ENCODE measurements at places on chromosomes 16 and 17.
A peak's percentile ranks its signal among the peaks of the same experiment; 100 is the strongest.

DNA sequence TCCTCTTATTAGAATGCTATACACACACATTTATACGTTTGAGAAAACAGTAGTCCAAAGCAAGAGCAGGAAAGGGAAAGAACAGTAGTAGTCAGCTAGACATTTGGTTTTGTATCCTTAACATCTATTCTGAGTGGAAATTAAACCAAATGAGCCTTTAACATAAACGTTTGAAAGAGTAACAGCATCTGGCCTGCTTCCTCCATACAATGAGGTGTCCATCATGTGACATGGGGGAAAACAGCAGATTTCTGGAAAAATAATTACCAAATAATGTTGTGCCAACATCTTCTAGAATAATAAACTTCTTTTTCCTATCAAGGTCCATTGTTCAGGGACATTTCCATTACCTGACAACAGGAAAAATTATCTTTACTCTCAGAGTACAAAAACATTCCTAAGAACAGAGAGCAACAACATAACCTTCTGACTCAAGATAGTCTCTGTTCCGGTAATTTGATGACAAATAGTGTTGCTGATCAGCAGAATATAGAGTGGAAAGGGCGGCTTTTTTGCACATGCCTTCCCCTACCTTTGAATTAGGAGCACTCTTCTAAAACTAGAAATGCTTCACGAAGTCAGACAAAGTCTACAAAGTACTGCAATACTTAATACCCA is 20.2 kb downstream of the CYTH1 start:
- no peak for DNase-seq

- DNase-seq: no peak
Observed at GRCh38 chr17:81652906-81653771, 3.2 kb downstream of the PDE6G start.

- no peak for DNase-seq
Observed at GRCh38 chr16:84295203-84295860, 654 bp downstream of the WFDC1 start.

GRCh38 chr16:73199214-73199613 is 151.3 kb upstream of the ZFHX3 start:
- no peak for DNase-seq

- no peak for DNase-seq
Observed at GRCh38 chr17:42133461-42134041, 10.9 kb downstream of the HSPB9 start.

DNA sequence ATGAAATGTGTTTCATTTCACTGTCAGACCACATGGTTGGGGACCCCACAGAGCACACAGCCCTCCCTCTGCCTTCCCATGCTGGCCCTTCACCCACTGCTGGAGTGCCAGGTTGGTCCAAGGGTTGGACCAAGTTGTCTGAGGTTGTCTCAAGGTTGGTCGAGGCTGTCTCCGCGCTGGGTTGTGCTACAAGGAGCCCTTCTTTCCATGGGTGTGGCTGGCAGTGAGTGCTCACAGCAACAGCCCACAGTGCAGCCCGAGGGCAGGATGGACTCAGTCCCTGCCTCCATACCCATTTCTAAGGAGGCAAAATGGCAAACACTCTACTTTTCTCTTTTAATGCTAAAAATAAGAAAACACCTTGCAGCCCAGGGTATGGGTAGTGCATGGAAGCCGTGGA is 35.8 kb upstream of the STH start:
- DNase-seq: no peak

- DNase-seq: peak; percentile 64
Observed at GRCh38 chr17:51046514-51047384, 73.9 kb downstream of the SPAG9 start.

- no peak for DNase-seq
Observed at GRCh38 chr17:58643147-58643546, 48.7 kb downstream of the TEX14 start.

GRCh38 chr17:59842901-59843652 is 49.7 kb downstream of the TUBD1 start:
- DNase-seq: peak; percentile 99

- no peak for DNase-seq
Observed at GRCh38 chr16:88827727-88828126, 16.0 kb upstream of the APRT start.

DNA sequence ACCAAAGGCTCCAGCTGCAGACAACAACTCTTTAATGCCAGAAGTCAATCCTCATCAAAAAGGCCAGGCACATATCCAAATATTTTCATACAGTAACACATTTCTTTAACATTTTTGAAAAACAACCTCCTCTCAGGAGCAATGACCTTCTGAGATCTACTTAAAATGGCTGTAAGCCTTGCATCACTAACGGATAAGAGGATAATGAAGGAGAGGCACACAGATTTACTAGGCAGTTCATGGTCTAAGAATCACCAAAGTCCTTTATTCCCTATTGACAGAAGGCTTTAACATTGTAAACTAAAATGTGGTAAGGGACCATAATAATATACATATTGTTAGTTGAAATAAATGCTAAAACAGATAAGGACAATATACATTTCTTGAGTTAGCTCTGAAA is 114.7 kb downstream of the USP32 start:
- no peak for DNase-seq

- no peak for DNase-seq
Observed at GRCh38 chr17:30274887-30275286, 16.9 kb downstream of the BLMH start.

- DNase-seq: no peak
Observed at GRCh38 chr17:15436473-15437302, 30.7 kb downstream of the CDRT4 start.

DNA sequence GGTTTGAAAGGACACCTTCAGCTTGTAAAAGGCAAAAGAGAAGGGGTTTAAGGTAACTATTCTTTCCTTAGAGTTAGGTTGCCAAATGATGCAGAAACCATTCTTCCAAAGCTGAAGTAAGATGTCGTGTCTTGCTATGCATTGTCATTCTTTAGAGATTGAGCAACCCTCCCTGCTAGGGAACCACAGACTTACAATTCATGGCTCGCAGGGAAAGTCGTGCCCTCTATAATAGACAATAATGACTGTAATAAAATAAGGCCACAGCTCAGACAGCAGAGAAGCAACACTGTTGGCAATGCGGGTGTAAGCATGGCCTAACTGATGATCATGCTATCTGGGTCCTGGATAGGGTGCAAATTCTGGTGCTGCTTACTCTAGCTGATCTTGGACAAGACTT is 129.6 kb upstream of the CDH13 start:
- DNase-seq: no peak

- no peak for DNase-seq
Observed at GRCh38 chr17:49441578-49441977, 26.9 kb upstream of the PHB1 start.

GRCh38 chr17:41692722-41693521 is 4.2 kb downstream of the EIF1 start:
- DNase-seq: no peak

DNA sequence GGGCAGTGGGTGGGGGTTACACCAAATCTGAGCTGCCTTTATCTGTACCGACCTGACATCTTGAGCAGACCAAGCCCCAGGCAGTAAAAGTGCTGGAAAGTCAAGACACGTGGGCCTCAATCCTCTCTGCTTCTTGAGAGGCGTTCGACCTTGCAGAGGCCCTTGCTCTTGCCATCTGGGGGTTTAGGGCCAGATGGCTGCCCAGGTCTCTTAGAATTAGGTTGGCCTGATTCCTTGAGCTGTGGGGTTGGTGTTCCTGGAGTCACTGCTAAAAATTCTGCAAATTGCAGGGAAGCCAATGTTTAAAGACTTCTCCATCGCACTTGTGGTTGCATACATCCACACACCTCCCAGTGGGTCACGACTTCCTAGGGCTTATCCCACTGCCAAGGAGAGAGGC is 238.2 kb upstream of the ASIC2 start:
- no peak for DNase-seq
